Progenitor cell of endocrine pancreas (in vitro differentiated cells): ENCODE measurements at places on chromosomes 6 and 20.

- DNase-seq, result no peak
These were observed 58.0 kb downstream of the TBXT start for GRCh38 chr6:166109608-166110007.

- no peak for DNase-seq
These were observed 86.7 kb downstream of the SLX4IP start for GRCh38 chr20:10521836-10522235.

DNA sequence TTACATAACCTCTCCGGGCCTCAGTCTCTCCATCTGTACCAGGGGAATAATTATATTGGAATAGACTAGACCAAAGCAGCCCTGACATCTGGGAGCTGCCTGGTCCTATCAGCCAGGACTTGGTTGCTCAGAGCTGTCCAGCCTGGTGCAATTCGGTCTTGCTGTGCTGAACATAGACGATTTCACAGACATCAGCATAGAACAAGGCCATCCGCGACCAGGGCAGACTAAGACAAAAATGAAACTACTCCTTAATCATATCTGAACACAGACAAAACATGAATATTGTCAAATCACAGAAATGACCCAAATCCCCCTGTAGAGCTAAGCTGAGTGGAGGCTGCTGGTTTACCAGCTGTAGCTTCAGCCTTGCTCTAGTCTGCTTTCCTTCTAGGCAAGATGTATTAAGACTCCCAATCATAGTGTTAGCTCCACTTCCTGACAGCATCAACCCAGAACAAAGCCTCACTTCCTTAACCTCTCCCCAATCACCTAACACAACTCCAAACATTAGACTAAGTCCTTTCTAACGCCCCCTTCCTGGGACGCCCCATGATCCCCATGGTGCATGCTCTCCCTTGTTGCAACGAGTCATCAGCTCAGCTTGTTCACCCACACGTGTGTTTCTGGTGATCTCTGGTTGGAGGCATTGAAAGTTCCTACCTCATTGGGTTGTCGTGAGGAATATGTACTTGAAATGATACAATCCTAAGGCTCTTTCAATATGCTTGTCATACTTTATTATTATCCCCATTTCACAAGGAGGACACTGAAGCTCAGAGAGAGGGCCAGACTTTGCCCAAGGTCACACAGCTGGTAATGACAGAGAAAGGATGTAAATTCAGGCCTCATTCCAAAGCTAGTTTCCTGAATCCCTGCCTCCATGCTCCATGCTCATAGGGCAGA, 3.5 kb upstream of the MAPK13 start:
- no peak for DNase-seq

- DNase-seq, result no peak
These were observed 10.8 kb downstream of the JARID2 start for GRCh38 chr6:15256538-15257271.

DNA sequence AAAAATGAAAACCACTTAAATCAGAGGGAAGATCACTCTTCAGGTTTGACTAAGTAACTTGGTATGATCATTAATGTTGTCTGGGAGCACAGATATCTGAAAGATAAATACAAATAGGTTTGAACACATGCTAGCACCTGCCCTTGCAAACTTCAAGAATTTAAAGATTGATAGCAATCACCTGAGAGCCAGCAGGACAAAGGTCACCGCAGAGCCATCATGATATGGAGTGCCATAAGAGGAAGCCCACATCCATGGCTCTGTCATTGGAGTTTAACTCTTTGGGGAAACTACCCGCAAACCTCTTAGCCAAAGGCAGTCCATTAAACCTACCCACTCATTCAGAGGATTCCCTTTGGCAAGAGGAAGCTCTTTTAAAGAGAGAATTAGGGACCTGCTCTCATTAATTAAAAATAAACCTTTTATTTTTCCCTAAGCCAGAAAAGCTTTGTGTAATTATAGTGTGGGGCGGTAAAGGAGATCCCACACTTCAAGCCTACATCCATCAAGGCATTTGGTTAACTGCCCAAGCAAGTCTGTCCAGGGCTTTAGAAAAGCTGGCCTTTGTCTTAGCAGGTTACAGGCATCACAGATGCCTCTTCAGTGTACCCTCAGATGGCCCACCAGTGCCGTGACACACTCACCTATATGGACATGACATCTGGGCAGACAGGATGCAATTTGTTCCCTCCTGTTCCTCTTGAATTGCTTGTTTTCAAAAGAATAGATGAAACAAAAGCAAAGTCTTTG, 73.0 kb downstream of the SASH1 start:
- DNase-seq, result no peak
